ENCODE measurements at places on chromosomes 6 and 20.
A peak's percentile ranks its signal among the peaks of the same experiment; 100 is the strongest.

GRCh38 chr6:148998704-148999103, 251.9 kb downstream of the UST start:
- no peak for DNase-seq

DNA sequence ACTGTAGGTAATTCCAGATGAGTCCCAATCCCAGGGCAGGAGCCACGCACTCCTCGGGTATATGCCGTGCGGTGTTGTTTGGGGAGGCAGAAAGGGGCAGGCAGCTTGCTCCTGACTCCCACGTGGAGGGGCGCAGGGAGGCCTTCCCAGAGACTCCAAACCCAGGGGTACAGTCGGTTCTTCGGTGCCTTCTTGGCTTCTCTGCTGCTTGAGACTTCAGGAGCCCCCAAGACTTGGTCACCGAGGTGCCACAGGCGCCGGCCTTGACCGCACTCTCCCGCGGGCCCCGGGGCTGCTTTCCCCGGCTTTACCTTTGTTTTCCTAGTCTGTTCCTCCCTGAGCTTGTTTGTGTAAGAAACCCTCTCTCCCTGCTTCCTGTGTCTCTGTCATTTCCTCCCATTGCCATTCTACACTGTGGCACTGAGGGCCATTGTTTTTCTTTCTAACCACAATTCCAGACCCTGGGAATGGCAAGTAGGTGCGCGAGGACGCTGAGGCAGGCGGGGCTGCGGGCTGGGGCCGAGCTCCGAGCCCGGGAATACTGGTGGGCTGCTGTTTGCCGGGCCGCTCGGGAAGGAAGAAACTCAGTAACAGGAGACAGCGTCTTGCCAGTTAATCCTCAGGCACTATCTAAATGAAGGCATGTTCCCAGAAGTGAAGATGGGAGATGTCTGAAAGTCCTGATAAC, 215.6 kb upstream of the HEY2 start:
- DNase-seq, result peak; percentile 10

DNA sequence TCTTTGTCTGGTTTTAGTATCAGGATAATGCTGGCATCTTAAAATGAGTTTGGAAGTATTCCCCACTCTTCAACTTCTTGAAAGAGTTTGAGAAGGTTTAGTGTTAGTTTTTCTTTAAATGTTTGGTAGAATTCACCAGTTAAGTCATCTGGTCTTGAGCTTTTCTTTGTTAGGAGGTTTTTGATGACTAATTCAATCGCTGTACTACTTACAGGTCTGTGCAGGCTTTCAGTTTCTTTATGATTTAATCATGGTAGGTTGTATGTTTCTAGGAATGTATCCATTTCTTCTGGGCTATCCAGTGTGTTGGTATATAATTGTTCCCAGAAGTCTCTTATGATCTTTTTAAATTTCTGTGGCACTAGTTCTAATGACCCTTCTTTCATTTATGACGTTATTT, 215.5 kb downstream of the LRFN2 start:
- no peak for DNase-seq

DNA sequence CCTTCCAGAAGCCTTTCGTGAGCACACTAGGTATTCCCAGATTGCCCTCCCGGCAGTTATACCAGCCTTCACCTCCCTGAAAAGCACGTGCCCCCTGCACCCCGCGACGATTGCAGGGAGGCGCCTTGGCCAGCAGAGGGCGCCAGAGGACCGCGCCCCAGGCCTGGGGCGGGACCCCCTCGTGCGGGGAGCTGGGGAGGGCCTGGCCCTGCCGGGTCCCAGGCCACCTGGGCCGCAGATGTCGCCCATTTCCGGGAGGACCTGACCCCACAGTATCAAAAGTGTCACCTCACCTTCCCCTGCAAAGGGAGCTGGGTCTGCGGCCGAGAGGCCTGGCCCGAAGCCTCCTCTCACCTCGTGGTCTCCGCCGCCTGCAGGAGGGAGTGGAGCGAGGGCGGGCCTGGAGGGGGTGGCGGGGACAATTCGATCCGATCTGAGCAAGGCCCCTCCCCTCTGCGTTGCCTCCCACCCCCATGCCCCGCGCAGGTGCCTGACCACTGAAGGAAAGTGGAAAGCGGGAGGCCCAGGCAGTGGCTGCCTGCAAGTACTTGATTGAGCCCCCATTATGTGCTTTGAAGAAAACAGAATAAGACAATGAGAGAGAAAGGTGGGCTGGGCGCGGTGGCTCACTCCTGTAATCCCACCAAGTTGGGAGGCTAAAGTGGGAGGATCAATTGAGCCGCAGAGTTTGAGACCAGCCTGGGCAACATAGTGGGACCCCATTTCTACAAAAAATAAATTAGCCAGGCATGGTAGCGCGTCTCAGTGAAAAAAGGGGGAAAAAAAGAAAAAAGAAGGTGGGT, 3.5 kb upstream of the SNAI1 start:
- DNase-seq, result peak; percentile 73

DNA sequence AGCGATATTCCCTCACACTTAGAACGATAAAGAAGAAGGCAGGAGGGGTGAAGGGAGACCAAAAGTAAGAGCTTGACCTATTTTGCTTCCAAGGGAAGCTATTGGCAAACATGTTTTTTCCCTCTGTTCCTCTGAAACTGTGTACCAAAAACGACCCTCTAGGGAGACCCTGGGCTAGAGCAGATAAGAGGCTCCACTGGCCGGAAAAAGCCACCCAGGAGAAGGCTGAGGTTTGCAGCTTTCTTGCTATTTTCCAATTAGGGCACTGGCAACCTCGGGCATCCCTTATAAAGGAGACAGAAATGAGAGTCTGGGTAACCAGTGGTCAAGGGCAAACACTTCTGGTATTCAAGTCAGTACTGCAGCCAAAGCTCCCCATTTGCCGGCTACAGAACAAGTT, 168.0 kb downstream of the KIF16B start:
- DNase-seq, result no peak

- DNase-seq, result no peak
Observed at GRCh38 chr20:20461551-20461950, 93.6 kb downstream of the INSM1 start.

DNA sequence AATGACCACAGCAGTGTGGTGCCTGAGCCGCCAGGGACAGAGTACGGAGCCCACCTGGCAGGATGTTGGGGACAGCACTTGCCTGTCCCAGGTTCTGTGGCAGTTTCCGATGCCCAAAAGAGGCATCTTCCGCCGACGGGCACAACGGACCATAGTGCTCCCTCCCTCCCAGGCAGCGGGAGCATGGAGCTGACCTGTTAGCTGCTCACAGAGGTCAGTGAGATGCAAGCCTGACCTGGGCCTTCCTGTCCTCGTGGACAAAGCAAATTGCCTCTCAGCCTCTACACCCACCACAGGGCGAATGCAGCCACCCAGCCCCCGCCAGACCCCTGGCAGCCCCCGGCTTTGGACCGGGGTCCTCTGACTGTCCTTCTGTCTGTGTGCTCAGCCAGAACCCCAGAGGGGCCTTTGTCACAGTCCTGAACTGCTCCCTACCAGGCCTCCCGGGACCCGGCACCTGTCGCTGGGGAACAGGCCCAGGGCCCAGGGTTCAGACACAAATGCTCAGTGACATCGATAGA, 16.2 kb upstream of the FRMD1 start:
- no peak for DNase-seq

DNA sequence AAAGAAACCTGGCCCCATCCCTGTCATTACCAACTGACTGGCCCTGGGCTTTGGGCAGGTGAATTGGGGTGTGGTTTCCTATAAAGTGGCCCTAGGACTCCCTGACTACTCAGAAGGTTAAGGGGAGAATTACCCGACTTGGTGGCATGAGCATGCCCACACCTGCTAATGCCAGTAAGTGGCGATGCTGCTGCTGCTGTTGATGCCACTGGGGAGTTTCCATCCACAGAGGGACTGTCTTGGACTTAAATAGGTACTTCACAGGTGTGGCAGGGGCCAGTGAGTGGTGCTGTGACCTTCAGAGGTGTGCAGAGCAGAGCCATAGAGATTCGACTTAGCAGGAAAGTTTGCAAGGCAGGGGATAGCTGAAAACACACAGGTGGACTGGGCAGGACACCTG, 32.6 kb upstream of the MDFI start:
- DNase-seq, result no peak

GRCh38 chr6:32615885-32616532, 21.2 kb upstream of the HLA-DQA1 start:
- DNase-seq, result no peak

DNA sequence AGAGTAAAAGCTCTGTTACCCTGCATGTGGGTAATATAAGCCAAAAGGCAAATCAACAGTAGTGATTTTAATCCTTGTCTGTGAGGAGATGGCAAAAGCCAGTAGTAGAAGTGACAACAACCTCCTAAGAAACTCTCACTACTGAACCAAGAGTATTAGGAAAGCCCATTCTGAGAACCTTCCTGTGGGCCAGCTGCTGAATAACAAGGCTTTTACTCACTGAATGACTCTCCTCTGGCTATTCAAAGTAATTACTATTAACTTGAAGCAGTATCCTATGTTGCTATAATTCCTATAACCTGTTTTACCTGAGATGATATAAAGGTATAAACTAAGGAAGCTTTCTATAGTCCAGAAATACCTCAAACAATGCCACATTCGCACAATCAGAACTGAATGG, 55.1 kb downstream of the CHD6 start:
- DNase-seq, result no peak

- no peak for DNase-seq
Observed at GRCh38 chr6:18244251-18244650, 20.1 kb downstream of the DEK start.

GRCh38 chr6:153312634-153313033, 181.6 kb upstream of the RGS17 start:
- no peak for DNase-seq

- DNase-seq, result no peak
Observed at GRCh38 chr6:47934023-47934422, 152.2 kb downstream of the OPN5 start.

DNA sequence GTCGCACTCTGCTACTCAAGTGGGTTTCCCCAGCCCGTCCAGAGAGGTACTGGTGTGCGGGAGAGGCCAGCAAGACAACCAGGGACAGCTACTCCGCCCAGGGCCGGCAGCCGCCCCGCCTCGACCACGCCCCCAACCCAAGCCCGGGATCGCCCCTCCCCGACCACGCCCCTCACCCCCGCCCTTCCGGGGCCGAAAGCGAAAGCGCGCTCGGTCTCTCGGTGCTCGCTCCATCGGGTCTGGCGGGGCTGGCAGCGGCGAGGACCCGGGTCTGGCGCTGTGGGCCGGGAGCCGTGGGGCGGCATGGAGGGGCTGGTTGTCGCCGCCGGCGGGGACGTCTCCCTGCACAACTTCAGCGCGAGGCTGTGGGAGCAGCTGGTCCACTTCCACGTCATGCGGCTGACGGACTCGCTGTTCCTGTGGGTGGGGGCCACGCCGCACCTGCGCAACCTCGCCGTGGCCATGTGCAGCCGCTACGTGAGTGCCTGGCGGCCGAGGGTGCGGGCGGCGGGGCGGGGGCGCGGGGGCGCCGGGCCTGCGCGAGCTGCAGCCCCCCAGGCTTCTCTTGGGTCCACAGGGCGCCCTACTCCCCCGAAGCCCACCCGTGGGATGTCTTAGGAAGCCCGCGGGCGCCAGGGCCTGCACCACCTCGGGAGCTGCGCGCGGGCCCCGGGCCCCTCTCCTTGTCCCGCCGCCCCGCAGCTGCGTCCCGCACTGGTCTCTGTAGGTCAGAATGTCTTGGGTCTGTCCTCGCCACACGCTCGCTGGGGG, at the start of gene PSMG4:
Gene PSMG4 (plus strand): TSS at position 228 of the 771 bp plus-strand sequence. CDS start 76 bp downstream, at position 304.
- DNase-seq, result peak; percentile 96

DNA sequence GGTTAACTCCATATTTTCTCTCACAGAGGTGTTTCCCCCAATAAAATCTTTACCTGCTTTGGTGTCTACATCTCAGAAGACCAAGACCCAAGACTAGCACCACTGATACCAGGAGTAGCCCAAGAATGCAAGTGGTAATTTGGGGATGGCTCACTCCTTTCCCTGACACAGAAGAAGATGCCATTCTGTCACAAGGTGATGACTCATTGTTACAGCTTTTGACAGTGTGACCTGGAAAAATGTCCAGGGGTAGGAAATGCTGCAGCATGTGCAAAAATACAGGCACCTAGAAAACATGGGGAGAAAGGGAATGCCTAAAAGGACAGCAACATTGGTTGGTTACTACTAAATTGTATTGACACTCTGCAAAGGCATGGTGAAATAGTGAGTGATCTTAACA, 254.0 kb upstream of the GJE1 start:
- no peak for DNase-seq
